ENCODE measurements at places on chromosomes 4 and X. TPM values are rescaled to one million over a fixed set of nuclear protein-coding genes. Genes with fewer than 3 reads are reported as not detected.

The GAGE13 gene
- total RNA-seq: not detected

The CCSER1 gene
- total RNA-seq: 0.05 TPM

The SLC10A3 gene
- 64.1 TPM for total RNA-seq

- no peak overlapping the region for H3K27ac ChIP-seq
- no peak for DNase-seq
- H3K4me3 ChIP-seq: no peak overlapping the region
- H3K36me3 ChIP-seq: no peaks in the 10 kb centered on the region
- H3K27me3 ChIP-seq: no peaks in the 10 kb centered on the region
Measured at GRCh38 chr4:5824635-5825034, 68.3 kb downstream of the CRMP1 start.

GRCh38 chr4:3512279-3512678 lies 19.9 kb downstream of the LRPAP1 start:
- DNase-seq: no peak
- no peak overlapping the region for H3K4me3 ChIP-seq

- H3K27ac ChIP-seq: peak overlapping the region; percentile 86
- H3K4me1 ChIP-seq: no peaks in the 10 kb centered on the region
- DNase-seq: no peak
- peaks cover 2% of the 10 kb centered on the region for H3K36me3 ChIP-seq
Measured at GRCh38 chr4:780716-781492, 45.0 kb downstream of the CPLX1 start.
